ENCODE measurements at places on chromosomes 2 and 18.

- no peak for DNase-seq
These were observed 93.8 kb downstream of the CMPK2 start for GRCh38 chr2:6771634-6772611.

- no peak for DNase-seq
These were observed 136.7 kb downstream of the ACKR3 start for GRCh38 chr2:236706288-236706687.

GRCh38 chr2:98489971-98490962 lies 45.6 kb downstream of the INPP4A start:
- no peak for DNase-seq

GRCh38 chr2:207847807-207848544 lies 78.3 kb upstream of the FZD5 start:
- DNase-seq: no peak

DNA sequence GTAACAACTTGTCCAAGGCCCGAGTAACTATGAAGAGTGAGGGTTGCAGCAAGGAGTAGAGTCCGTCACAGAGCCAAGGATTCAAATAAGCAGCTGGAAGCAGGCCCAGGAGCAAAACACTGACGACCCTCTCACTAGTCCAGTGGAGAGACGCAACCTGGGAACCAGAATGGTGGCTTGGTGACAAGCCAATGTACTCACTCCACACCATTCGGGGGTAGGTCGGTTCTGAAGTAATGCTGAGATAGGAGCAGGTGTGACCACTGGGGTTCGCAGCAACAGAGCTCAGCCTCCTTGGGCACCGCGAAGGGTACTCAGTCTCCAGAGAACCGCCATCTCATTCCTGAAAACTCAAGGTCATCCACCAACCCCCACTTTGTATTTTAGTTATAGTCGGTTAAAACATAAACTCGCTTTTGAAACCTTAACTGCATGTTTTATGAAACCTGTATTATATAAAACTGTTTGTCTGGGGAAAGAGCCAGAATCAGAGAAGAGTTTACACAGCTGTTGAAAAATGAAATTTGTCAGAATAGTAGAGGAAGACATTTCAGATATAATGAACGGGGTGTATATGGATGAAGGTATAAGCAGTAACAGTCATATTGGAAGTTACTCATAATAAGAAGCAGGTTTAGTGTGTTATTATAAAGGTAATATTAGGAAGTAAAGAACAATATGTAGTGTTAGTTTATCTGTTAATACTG lies 8.6 kb downstream of the ANKRD62 start:
- no peak for DNase-seq

GRCh38 chr18:58349650-58350049 lies 279.2 kb downstream of the ALPK2 start:
- no peak for DNase-seq

DNA sequence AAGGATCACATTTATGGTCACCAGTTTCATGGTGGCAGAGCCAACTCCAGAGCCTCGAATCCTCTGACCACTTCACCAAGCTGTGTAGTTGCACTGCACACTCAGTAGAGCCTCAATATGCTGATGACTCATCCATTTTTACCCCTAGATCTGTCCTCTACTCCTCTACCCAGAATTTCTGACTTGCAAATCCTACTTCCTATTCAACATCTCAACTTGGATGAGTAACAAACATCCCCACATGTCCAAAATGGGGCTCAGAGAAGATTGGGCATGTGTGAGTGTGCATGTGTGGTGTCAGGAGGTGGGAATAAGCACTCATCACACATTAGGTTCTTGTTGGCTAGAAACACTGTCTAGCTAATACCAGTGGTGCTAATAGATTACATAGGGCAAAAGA lies 57.8 kb upstream of the IGFBP2 start:
- DNase-seq: no peak

GRCh38 chr2:176192351-176192750 lies 3.9 kb downstream of the HOXD1 start:
- DNase-seq: no peak

DNA sequence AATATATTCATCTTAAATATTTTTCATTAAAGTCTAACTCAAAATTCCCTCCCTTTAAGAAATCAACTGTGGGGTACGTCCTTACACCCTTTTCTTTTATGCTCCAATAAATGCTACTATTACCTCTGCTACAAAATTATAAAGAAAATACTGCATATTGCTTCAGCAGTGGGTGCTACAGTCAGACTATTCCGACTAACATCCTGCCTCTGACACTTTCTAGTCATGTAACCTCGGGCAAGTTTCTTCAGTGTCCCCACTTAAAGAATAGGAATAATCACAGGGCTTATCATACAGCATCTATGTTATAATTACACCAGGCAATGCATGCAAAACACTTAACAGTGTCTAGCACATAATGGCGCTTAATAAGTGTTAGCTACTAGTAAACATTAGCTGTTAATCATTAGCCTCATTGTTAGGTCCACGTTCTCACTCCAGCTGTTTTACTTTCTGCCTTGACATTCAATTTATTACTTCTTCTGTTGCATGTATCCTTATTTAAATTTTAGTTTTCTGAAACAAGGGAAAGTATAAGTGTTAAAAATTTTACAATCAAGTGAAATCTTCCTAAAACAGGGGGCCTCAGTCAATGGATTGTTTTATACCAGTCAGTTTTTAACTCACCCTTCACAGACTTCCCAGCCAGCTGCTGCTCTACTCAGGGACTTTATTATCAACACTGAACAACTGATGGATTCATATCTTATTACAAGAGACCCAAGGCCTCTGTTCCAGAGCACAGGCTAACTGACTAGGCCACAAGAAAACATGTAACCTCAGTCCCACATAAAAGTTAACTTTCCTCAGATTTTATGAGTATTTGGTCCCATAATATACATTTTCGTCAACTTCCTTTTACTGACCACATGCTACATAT lies 54.0 kb downstream of the CLASP1 start:
- DNase-seq: no peak

DNA sequence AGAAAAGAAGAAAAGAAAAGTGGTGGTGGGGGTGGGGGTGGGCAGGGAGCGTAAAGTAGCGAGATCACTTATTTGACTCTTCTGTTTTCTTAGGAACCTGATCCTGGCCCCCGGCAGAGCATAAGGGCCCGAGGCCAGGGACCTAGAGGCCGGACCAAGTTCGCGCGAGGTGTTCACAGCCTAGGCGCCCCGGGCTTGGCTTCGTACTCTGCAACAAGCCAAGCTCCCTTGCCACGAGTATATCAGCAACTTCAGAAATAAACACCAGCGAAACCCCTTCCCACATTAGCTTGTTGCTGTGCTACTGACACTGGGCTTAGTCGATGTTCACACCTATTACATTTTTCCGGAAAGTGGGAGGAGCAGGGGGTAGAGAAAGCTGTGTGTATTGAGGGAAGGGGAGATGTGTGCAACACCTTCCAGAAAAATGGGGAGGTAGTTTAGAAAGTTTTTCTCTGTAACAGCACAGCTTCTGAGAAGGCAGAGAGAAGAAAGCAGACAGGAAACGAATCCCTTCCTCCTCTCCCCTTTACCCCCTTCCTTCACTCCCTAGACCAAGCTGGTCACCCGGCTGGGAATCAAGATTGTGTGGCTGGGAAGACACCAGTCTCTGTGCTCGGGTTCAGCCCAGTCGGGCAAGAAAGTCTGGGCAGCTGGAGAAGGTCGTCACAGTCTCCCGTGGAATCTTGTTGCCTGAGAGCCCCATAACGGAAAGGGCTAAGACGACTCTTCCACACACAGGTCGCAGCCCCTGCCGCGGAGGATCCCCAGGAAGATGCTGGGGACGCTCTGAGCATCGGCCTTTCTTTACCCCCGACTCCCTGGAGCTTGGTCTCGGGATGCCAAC lies 12.0 kb upstream of the SATB2 start:
- no peak for DNase-seq

- DNase-seq: no peak
These were observed 365.5 kb upstream of the KLHL29 start for GRCh38 chr2:23019476-23019875.

DNA sequence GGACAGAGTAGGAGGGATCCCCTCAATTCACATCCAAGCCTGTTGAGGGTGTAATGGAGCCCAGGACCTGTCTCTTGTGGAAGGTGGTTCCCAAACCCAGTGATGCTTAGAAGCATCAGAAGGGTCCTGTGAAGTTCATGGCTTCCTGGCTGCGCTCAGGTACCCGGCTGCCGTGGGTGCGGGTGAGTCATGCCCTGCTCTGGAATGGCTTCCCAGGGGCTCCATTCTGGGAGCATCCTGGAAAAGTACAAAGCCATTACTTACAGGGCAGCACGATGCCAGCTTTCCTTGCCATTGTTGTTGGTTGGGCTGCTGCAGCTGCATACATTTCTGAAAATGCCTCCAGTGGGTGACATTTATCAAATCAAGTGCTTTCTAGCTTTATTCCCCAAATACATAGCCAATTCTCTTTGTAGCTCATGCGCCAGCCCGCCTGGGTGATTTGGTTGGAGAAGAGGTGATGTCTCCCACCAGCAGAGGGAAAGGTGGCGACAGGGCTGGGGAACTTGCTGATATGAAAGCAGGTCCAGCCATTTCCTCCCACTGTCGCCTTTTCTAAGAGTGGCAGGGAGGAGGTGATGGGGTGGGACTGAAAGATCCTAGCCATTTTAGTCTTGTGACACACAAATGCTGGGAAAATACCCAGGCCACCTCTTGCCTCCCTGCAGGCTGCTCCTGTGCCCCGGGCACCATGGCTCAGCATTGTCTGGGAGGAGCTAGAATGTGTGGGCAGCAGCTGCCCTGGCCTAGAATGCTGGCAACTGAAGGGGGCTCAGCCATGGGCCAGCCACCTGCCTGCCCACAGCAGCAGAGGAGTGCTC lies 65.9 kb upstream of the HPCAL1 start:
- DNase-seq: no peak

DNA sequence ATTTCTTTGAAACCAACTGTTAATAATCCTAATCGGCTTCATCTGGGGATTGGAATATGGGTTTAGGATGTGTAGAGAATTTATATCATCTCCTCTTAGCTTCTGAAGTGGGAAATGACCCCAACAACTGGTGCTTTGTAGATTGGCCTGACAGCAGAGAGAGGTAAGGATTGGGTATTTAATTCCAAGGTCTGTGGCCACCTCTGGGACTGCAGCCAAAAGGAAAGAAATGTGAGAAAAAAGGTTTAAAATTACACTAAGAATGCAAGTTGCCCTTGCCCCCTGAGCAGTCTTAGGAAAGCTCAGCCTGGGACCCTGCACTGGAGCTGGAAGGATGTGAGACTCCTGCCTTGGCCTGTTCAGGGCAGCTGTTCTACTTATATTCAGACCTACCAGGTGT lies 157.1 kb downstream of the FTCDNL1 start:
- no peak for DNase-seq

DNA sequence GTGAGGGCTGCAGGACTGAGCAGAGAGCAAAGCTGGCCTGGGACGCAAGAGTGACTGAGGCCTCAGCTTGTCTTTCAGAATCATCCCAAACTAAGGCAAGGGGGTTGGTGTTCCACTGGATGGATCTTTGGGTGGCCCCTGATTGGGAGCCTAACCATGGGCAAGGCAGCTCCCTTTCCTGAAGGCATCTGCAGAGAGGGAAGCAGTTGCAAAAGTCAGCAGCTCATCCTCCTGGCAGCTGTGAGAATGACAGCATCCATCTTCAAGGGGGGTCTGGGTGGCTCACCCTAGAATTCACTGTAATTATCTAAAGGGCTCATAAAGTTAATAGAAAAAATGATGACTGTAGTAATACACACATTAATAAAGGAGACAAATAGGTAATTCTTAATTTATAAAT lies 46.5 kb upstream of the RAB31 start:
- DNase-seq: no peak

- DNase-seq: no peak
These were observed 36.6 kb upstream of the STAT1 start for GRCh38 chr2:191050640-191050987.

- DNase-seq: no peak
These were observed 88.7 kb upstream of the ATL2 start for GRCh38 chr2:38465789-38466127.

GRCh38 chr2:105747254-105747894 lies 2.7 kb downstream of the NCK2 start:
- DNase-seq: no peak

DNA sequence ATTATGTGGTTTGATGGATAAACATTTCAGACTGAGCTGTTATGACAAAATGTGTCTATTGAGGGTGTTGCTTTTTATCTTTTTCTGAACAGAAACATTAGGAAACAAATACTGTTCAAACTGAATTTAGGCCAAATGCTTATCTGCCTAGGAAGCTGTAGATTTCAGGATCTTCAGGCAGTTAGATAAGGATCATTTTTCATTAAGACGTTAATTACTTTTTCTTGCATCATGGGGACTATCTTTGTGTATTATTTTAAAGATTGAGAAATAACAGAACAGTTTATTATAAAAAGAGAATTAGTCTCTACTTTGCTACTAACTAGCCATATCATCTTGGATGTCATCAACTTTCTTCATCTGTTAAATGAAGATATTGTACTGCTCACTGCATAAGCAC lies 107.5 kb downstream of the TTC27 start:
- no peak for DNase-seq

DNA sequence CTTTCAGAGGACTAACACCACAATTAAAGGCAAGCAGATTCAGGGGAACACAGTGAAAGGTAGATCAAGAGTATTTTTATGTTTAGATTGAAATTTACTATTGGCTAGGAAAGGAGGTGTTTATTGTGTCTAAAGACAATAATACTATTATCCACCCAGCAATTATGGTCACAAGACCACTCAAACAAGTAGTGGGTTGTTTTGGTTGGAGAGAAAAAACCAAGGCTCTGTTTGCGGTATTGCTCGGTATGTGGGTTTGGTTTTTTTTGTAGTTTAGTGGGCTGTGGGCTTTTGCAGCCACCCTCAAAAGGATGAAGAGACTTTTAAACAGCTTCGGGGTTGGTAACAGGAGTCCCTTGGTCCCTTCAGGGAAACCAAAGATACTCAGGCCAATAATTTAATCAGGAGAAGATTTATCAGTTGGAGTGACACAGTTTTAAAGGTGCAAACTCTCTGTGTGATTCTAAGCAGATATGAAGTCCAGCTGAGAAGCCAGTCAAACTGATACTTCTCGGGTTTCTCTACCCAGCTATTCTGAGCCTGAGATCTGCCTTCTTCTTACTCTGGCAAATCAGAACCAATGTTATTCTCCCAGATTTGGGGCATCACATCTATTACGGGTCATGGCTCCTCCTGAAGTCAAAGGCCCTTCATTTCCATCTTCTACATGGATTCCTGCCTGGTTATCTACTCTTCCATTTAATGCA lies 55.3 kb downstream of the DCC start:
- no peak for DNase-seq

GRCh38 chr2:219645631-219646527 lies 18.4 kb downstream of the SLC4A3 start:
- DNase-seq: no peak
